ENCODE measurements at places on chromosomes 6 and 20. TPM values are rescaled to one million over a fixed set of nuclear protein-coding genes. Genes with fewer than 3 reads are reported as not detected.

GRCh38 chr20:2397595-2398145, 17.0 kb downstream of the TGM6 start:
- H3K27me3 ChIP-seq: no peaks in the 10 kb centered on the region
- H3K36me3 ChIP-seq: no peaks in the 10 kb centered on the region
- DNase-seq: no peak
- no peak overlapping the region for H3K27ac ChIP-seq

GRCh38 chr20:57819691-57820380, 110.0 kb upstream of the PMEPA1 start:
- no peak for DNase-seq
- H3K27me3 ChIP-seq: peaks cover 6% of the 10 kb centered on the region
- H3K4me3 ChIP-seq: no peak overlapping the region
- no peak overlapping the region for H3K27ac ChIP-seq

- H3K27ac ChIP-seq: no peak overlapping the region
- DNase-seq: no peak
- H3K27me3 ChIP-seq: no peaks in the 10 kb centered on the region
- no peak overlapping the region for H3K4me3 ChIP-seq
- no peaks in the 10 kb centered on the region for H3K36me3 ChIP-seq
- H3K4me1 ChIP-seq: peaks cover 19% of the 10 kb centered on the region
Observed at GRCh38 chr6:11141295-11141694, 29.8 kb upstream of the ERVFRD-1 start.

The C6orf141 gene
- not detected for total RNA-seq

- DNase-seq: no peak
- no peaks in the 10 kb centered on the region for H3K4me1 ChIP-seq
- H3K27ac ChIP-seq: no peak overlapping the region
- no peaks in the 10 kb centered on the region for H3K36me3 ChIP-seq
- no peak overlapping the region for H3K4me3 ChIP-seq
- no peaks in the 10 kb centered on the region for H3K27me3 ChIP-seq
Observed at GRCh38 chr6:99138445-99138844, 190.7 kb upstream of the FBXL4 start.

DNA sequence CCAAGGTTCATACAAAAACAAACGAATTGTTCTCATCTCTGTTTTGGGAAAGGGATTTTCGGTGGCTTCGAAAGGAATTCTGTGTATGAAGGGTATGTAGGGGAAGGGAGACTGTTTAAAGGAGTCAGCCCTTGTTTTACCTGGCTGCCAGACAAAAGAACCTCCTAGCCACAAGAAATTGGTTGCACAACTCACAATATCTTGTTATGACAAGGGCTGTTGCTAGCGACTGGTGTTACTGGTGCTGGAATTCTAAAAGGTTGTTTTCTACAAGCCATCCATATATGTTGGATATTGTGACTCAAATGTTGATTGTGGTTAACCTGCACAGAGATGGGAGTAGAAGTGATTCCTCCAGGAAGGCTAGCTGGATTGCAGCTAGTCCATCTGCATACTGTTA, 34.6 kb upstream of the CITED2 start:
- H3K4me1 ChIP-seq: no peaks in the 10 kb centered on the region
- H3K27ac ChIP-seq: no peak overlapping the region
- H3K4me3 ChIP-seq: no peak overlapping the region
- no peaks in the 10 kb centered on the region for H3K27me3 ChIP-seq
- DNase-seq: no peak

GRCh38 chr20:33812908-33813462, 1.8 kb downstream of the CHMP4B start:
- peak overlapping the region; percentile 97 for H3K4me3 ChIP-seq
- peak; percentile 7 for DNase-seq
- no peaks in the 10 kb centered on the region for H3K27me3 ChIP-seq
- peak overlapping the region; percentile 96 for H3K27ac ChIP-seq
- peaks cover 59% of the 10 kb centered on the region for H3K4me1 ChIP-seq

DNA sequence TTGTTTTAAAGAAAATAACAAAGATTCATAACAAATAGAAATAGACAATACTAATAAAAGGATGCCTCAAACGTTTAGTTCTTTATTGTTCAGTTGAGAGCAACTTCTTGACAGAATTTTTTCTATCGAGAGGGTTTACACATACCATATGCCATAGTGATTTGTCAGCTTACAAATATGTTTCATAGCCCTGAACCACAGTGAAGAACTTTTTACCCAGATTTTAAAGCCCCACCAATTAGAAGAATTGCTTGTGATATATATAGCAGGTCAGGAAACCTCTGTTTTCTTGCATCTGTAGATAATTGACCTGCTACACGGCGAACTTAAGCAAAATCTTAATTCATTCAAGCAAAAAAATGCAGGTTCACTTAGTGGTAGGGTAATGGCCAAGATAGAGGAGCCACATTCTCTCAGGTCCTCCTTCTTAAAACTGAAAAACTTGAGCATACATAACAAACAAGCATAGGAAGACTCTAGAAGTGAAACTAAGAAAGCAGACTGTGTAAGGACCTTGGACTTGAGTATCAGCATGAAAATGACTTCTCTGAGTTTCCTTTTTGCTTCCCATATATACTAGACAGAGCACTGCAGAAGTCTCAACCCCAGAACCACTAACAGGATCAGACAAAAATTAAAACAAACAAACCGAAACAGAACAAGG, 39.5 kb downstream of the CRISP1 start:
- no peaks in the 10 kb centered on the region for H3K27me3 ChIP-seq
- no peak overlapping the region for H3K27ac ChIP-seq
- no peaks in the 10 kb centered on the region for H3K4me1 ChIP-seq
- DNase-seq: no peak
- no peak overlapping the region for H3K4me3 ChIP-seq

- peak overlapping the region; percentile 82 for H3K27ac ChIP-seq
- peak; percentile 62 for DNase-seq
- no peaks in the 10 kb centered on the region for H3K27me3 ChIP-seq
Observed at GRCh38 chr20:57432862-57433491, 41.8 kb downstream of the RBM38 start.

GRCh38 chr20:13510837-13511488, 127.8 kb downstream of the TASP1 start:
- H3K27me3 ChIP-seq: no peaks in the 10 kb centered on the region

The SASH1 gene
- 3.5 TPM for total RNA-seq

- no peak for DNase-seq
- H3K4me1 ChIP-seq: peaks cover 77% of the 10 kb centered on the region
- no peaks in the 10 kb centered on the region for H3K27me3 ChIP-seq
- peaks cover 14% of the 10 kb centered on the region for H3K36me3 ChIP-seq
Observed at GRCh38 chr6:4017834-4018170, 61.1 kb downstream of the FAM217A start.

The ADGRF5 gene
- total RNA-seq: not detected

DNA sequence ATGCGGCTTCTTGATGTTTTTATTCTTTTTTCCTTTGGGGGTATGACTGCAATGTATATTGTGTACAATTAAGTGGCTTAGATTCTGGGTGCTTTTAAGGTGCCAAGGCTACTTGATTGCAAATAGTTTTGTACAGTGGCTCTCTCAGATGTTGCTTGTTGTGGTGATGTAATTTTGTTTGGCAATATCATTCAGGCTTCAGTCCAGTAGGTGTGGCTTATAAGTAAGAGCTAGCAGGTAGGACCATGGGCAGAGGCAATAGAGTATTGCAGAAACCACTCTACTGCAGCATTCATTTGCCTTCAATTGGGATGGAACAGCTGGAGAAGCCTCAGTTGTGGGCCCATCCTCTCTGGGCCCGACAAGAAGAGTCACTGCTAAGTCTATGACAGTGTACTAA, 407.9 kb upstream of the MAN1A1 start:
- no peak overlapping the region for H3K4me3 ChIP-seq
- DNase-seq: no peak
- no peaks in the 10 kb centered on the region for H3K36me3 ChIP-seq

DNA sequence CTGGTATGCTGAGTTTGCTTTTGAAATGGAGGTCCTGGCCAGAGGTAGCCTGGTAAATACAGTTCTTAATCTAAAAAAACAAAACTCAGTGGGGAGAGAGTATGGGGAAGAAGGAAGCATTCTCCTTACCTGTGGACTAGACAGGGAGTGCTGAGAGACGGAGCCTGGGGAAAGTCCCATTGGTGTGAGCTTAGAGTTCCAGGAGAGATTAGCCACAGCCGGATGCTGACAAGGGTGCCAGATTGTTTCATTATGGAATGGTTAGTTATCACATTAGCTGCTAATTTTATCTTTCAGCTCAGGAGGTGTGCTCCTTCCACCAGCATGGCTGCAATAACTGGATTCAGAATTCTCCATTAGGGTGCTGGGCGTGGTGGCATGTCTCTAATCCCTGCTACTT, 75.9 kb downstream of the RREB1 start:
- no peaks in the 10 kb centered on the region for H3K27me3 ChIP-seq
- H3K27ac ChIP-seq: no peak overlapping the region
- peaks cover 7% of the 10 kb centered on the region for H3K4me1 ChIP-seq
- peaks cover 6% of the 10 kb centered on the region for H3K36me3 ChIP-seq
- H3K4me3 ChIP-seq: no peak overlapping the region
- no peak for DNase-seq

DNA sequence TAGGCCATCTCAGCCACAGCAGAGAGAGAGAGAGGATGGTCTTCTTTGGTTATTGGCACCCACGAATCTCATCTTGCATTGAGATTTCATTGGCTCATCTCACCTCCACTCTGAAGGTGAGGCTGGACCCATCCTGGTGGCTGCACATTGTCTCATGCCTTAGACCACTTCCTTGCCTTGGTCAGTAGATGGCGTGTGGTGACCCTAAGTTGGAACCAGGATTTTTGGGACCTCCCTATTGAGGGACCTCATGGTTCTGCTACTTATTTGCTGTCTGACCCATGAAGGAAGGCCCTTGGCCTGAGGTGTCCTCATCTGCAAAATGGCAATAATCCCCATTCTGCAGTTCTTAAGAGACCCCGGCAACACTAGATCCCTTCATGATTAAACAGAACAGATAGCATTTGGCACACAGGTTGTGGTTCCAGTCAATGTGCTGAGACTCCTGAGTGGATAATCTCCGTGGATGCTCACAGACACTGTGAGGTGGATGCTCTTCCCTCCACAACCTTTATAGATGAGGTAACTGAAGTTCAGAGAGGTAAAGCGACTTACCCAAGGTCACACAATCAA, 21.5 kb upstream of the AAR2 start:
- H3K4me1 ChIP-seq: no peaks in the 10 kb centered on the region
- H3K36me3 ChIP-seq: no peaks in the 10 kb centered on the region
- no peak overlapping the region for H3K27ac ChIP-seq
- H3K27me3 ChIP-seq: no peaks in the 10 kb centered on the region

DNA sequence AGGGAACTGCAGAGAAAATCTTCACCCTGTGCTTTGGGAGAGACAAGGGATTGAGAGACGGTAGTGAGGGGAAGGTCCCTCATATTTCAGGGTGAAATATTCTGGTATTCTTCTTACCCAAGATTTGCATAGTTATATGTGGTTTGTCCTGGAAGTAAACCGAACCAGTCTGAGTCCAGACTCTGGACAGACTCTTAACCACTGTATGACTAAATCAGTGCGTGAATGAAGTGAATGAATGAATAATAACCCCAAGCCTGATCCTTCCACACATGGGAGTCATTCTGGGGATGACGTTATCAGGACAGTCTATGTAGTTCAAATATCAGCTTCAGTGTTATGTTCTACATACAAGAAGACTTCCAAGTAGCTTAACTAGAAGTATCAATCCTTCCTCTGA, 690.7 kb downstream of the KIF16B start:
- H3K27ac ChIP-seq: no peak overlapping the region
- no peak overlapping the region for H3K4me3 ChIP-seq
- H3K4me1 ChIP-seq: no peaks in the 10 kb centered on the region
- no peaks in the 10 kb centered on the region for H3K27me3 ChIP-seq

GRCh38 chr20:57030611-57031600, 235.5 kb downstream of the BMP7 start:
- H3K4me1 ChIP-seq: no peaks in the 10 kb centered on the region
- peaks cover 24% of the 10 kb centered on the region for H3K27me3 ChIP-seq
- DNase-seq: no peak
- no peak overlapping the region for H3K27ac ChIP-seq

DNA sequence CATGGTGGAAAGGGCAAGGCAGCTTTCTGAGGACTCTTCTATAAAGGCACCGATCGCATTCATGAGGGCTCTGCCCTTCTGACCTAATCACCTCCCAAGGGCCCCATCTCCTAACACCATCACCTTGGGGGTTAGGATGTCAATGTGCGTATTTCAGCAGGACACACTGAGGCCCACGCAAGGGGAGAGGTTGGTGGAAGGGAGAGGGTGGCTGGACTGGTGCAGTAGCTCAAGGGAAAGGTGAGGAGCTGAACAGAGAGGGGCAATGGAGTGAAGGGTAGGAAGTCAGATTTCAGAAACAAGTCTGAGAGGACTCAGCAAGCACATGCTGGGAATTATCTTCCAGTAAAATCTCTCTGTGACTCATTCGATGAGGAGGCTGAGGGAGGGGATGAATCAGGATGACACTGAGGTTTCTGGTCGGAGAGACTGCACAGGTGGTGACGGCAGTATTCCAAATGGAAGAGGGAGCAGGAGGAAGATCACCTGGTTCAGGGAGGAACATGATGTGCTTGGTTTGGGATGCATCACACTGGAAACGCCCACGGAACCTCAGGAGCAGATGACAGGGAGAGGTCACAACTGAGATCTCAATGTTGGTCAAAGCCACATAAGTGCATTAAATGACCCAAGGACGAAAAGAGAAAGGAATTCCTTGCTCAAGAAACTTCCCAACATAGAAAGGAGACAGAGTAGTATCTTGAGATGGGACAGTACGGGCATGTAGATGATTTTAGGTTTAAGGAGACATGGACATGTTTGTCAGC, 67.1 kb downstream of the TFAP2A start:
- peaks cover 6% of the 10 kb centered on the region for H3K27me3 ChIP-seq
- no peaks in the 10 kb centered on the region for H3K36me3 ChIP-seq
- H3K27ac ChIP-seq: no peak overlapping the region
- no peaks in the 10 kb centered on the region for H3K4me1 ChIP-seq
- no peak for DNase-seq

The CRISP3 gene
- not detected for total RNA-seq

The DCDC2 gene
- not detected for total RNA-seq

The ARHGAP18 gene
- total RNA-seq: 3.9 TPM

The KCNK17 gene
- total RNA-seq: not detected

- no peaks in the 10 kb centered on the region for H3K36me3 ChIP-seq
- no peak overlapping the region for H3K27ac ChIP-seq
- H3K4me3 ChIP-seq: no peak overlapping the region
- no peaks in the 10 kb centered on the region for H3K27me3 ChIP-seq
- H3K4me1 ChIP-seq: peaks cover 43% of the 10 kb centered on the region
Observed at GRCh38 chr6:73656531-73657145, 2.8 kb upstream of the SLC17A5 start.
